ENCODE measurements at places on chromosomes 7 and 10.

- DNase-seq: no peak
Observed at GRCh38 chr7:150739033-150739432, 1.8 kb downstream of the GIMAP5 start.

DNA sequence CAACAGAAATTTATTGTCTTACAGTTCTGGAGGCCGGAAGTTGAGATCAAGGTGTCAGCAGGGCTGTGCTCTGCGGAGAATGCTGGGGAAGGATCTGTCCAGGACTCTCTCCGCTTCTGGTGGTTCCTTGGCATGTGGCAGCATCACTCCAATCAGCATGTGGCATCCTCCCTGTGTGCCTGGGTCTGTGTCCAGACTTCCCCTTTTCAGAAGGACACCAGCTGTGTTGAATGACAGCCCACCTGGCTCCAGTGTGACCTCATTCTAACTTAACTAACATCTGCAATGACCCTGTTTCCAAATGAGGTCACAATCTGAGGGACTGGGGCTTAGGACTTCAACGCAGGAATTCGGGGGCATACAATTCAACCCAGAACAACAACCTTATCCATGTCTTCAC lies 141.9 kb downstream of the BMS1 start:
- DNase-seq: no peak

- DNase-seq: no peak
Observed at GRCh38 chr7:104179178-104179577, 28.6 kb downstream of the ORC5 start.

DNA sequence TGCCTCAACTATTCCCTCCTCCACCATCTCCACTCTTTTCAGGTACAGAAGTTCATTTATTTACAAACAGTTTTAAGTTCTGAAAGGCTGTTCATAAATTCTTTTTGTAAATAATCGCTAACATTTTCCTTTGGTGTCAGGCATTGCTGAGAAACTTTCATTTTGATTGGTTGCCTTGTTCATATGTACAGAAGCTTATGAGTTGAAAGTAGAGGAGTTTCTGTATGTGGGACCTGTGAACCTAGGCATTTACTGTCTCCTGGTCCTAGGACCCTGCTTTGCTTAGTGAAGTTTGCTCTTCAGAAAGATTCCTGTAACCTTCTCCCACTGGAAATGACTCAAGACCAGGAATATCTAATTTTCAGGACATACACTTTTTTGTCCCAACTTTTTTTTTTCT lies 30.4 kb downstream of the CCSER2 start:
- DNase-seq: no peak

GRCh38 chr10:129936266-129936922 lies 27.7 kb downstream of the EBF3 start:
- no peak for DNase-seq
